ENCODE measurements at places on chromosomes 4 and X. TPM values are rescaled to one million over a fixed set of nuclear protein-coding genes. Genes with fewer than 3 reads are reported as not detected.

The KIF4A gene
- total RNA-seq: 24.6 TPM

The TCEAL6 gene
- not detected for total RNA-seq

The AMER1 gene
- total RNA-seq: 2.3 TPM

The PLAC1 gene
- total RNA-seq: 2.9 TPM

The HELT gene
- total RNA-seq: not detected

The SHOX gene
- not detected for total RNA-seq

The QRFPR gene
- total RNA-seq: not detected

The YY2 gene
- total RNA-seq: 2.1 TPM

The NOX1 gene
- not detected for total RNA-seq

The USP17L24 gene
- total RNA-seq: not detected

The TMPRSS11E gene
- total RNA-seq: not detected

The HS6ST2 gene
- total RNA-seq: 0.22 TPM

The FAM9B gene
- total RNA-seq: not detected

The ATP1B4 gene
- total RNA-seq: not detected

The KLHL34 gene
- 0.14 TPM for total RNA-seq

The ARR3 gene
- not detected for total RNA-seq

The OPRPN gene
- not detected for total RNA-seq

The MAGEA11 gene
- not detected for total RNA-seq

The ABCG2 gene
- 17.8 TPM for total RNA-seq

The RADX gene
- not detected for total RNA-seq

The SMARCA1 gene
- 51.0 TPM for total RNA-seq

The CCKAR gene
- not detected for total RNA-seq

The UGT2B10 gene
- not detected for total RNA-seq

The TMA16 gene
- 38.9 TPM for total RNA-seq

The GPR173 gene
- total RNA-seq: 3.7 TPM

The PHEX gene
- 0.44 TPM for total RNA-seq

The INTU gene
- 2.6 TPM for total RNA-seq

The STARD8 gene
- total RNA-seq: 0.22 TPM

The PRSS12 gene
- total RNA-seq: 14.2 TPM

The CXorf49 gene
- total RNA-seq: not detected

The ETNPPL gene
- total RNA-seq: not detected

The L1CAM gene
- 18.2 TPM for total RNA-seq

The MAP9 gene
- total RNA-seq: 14.5 TPM

The NALF2 gene
- not detected for total RNA-seq

The CT45A2 gene
- total RNA-seq: not detected

The TMEM35A gene
- total RNA-seq: 15.2 TPM

The LRIT3 gene
- total RNA-seq: under 0.01 TPM

The FGF13 gene
- 0.14 TPM for total RNA-seq

The HPGD gene
- total RNA-seq: not detected

The SMIM31 gene
- not detected for total RNA-seq

The PHKA1 gene
- total RNA-seq: 9.3 TPM

The PDLIM5 gene
- total RNA-seq: 283 TPM

The CXorf65 gene
- not detected for total RNA-seq

The RWDD4 gene
- total RNA-seq: 24.9 TPM

The MAGEA2B gene
- total RNA-seq: not detected

The RIBC1 gene
- total RNA-seq: 0.14 TPM
